Stimulated activated CD4-positive, alpha-beta T cell treated with anti-CD3 and anti-CD28 coated beads, Interleukin-15, amount 100 ng/mL, for 1 hour (primary cell): ENCODE measurements at places on chromosomes 3 and 15.

DNA sequence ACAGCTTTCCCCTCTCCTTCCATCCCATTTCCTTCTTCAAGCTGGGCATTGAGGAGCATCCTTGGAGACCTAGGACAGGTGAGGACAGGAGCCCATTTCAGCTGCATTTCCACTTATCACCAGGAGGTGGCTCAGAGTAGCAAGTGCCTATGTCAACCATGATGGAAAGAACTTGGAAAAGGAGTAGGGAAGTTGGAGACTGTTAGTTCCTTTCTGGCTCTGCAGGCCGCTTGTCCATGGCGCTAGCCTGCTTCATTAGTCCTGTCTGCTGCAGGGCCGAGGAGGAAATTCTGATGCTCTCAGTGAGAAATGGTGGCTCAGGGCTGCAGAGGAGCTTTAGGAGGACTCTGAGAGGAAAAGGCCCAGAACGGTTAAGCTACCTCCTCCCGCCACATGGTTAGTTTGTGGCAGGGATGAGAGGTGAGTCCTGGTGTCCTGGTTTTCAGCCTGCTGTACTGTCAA is 7.0 kb upstream of the CD276 start:
- no peak for DNase-seq

GRCh38 chr15:41843571-41843970 is 4.9 kb downstream of the PLA2G4B start:
- DNase-seq, result no peak

DNA sequence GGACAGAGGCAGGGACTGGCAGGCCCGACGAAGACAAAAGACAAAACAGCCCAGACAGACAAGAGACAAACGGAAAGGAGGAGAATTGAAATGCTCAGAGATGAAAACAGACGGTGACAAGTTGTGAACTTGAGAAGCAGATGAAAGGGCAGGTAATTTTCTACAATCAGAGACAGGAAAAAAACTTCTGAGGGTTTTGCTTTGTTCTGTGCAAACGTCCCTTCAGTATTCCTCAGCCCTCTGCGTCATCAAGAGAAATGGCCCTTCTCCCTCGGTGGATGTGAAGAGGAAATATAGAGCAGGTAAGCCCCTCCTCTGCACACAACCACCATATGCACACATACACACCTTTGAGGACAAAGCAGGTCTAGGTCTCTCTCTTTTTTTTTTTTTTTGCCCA is 206.6 kb downstream of the UACA start:
- no peak for DNase-seq

DNA sequence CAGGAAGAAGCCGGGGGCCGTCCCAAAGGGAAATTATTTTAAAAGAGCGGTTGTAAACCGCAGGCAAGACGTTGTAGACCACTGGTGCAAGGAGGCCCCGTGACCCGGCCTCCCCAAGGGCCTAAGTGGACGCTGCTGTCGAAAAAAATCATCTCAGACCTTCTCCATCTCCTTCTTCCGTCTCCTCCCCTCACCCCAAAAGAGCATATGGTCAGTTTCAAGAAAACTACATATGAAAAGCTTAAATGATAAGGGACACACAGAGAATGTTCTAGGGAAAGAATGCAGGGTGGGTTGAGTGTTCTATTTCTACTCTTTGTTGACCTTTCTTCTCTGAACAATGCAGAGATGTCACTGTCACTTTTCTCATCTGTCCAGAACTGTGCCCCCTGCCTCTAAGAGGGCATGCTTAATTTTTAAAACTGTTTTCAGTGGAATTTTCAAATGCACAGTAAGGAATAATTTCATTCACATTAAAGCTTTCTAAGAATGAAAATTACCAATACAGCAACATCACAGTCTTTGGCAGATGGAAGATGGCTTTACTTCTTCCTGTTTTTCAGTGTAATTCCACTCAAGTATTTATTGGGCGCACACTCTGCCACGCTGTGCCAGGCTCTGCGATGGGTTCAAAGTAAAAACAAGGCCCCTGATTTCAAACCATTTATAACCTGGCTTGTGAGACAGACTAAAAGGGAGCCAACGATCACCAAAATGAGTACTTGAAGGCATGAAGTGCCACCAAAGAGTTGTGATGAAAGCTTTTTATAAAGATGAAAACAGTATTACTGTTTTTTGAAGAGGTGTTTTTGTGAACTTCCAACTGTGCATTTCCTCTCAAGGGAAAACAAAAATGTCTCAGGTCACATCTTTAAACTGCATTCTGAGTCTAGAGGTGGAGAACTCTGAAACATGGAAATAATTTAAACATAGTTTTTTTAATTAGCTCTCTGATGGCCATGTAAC is 891 bp upstream of the TOP2B start:
- no peak for DNase-seq

DNA sequence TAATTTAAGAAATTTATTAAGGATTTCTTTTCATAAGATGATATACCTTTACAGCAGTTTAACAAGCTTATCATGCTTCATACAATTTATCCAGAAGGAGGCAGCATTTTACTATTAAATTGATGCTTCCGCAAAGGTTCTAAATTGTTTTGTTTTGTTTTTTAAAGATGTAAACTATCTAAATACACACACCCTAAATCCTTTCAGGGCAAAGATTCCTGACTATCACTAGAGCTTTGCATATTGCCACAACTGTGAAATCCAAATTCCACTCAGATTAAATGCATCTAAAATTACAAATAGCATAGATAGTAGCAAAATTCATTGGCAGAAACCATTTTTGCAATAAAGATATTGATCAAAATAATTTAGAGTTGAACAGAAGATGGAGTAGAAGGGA is 44.5 kb upstream of the CCNL1 start:
- no peak for DNase-seq

- no peak for DNase-seq
Measured at GRCh38 chr3:59273976-59274375, 224.2 kb upstream of the CFAP20DC start.
